ENCODE measurements at places on chromosomes 16 and 17. TPM values are rescaled to one million over a fixed set of nuclear protein-coding genes. Genes with fewer than 3 reads are reported as not detected.

KRT20 gene
- not detected for total RNA-seq

KRTAP4-7 gene
- not detected for total RNA-seq

YPEL2 gene
- 6.9 TPM for total RNA-seq

HOXB6 gene
- total RNA-seq: not detected

CHRNE gene
- 0.59 TPM for total RNA-seq

- peaks cover 4% of the 10 kb centered on the region for H3K36me3 ChIP-seq
- H3K4me1 ChIP-seq: peaks cover 11% of the 10 kb centered on the region
- peak; percentile 48 for DNase-seq
- H3K27ac ChIP-seq: peak overlapping the region; percentile 94
Measured at GRCh38 chr17:31095236-31096105, 694 bp downstream of the NF1 start.

DNA sequence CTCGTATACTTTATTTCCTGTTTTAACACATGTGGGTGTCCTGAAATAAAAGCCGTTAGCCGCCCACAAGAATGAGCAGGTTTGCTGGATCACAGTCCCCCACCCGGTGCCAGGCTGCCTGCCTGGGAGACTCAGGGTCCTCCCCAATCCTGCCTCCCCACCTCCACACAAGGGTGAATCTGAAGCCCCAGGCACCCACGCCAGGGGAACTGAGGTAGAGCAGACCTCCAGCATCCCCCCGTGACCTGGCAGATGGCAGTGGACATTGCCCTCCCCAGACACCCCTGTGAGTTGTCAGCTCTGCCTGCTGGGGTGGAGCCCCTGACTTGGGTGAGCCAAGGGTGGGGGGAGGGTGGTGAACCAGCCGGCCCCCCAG is 114.8 kb downstream of the METRNL start:
- H3K4me1 ChIP-seq: peaks cover 20% of the 10 kb centered on the region

GRCh38 chr16:56824331-56824730 is 40.7 kb upstream of the SLC12A3 start:
- H3K27me3 ChIP-seq: no peaks in the 10 kb centered on the region
- no peak overlapping the region for H3K27ac ChIP-seq
- H3K4me3 ChIP-seq: no peak overlapping the region
- peaks cover 31% of the 10 kb centered on the region for H3K36me3 ChIP-seq
- no peaks in the 10 kb centered on the region for H3K4me1 ChIP-seq

DNA sequence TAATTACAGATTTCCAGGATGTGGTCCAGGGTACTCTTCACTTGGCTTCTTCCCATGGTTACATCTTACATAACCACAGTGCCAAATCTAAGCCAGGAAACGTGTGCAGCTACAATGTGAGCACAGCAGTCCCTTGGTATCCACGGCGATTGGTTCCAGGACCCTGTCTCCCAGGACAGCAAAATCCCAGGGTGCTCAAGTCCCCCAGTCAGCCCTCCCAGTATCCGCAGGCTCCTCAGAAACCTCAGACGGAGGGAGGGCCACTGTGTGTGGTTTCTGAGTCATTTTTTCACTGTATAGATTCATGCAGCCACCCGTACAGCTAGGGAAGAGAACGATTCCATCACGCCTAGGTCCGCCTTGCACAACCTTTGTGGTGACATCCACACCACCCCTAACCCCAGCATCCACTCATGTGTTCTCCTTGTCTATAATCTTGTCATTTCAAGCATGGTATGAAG is 11.1 kb upstream of the ATP2C2 start:
- H3K36me3 ChIP-seq: no peaks in the 10 kb centered on the region
- H3K4me1 ChIP-seq: peaks cover 28% of the 10 kb centered on the region
- peak; percentile 56 for DNase-seq

DNA sequence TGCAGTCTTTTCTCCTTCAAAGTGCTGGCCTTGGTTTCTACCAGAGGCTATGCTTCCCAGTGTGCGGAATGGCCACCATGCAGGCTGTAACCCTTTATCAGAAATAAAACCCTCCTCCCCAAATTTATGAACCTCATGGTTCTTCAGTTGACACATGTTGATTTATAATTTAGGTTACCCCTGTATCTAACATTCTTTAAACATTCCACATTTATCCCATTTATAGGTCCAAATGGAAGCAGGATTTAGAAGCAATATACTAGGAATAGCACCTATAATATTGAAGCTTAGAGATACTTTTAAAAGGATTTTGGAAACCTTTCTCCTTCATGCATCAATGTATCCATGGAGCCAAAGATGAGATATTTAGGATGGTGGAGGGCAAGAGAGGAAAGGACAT is 438.8 kb upstream of the C16orf82 start:
- DNase-seq: no peak
- H3K4me1 ChIP-seq: peaks cover 6% of the 10 kb centered on the region
- peaks cover 20% of the 10 kb centered on the region for H3K27me3 ChIP-seq
- H3K36me3 ChIP-seq: peaks cover 5% of the 10 kb centered on the region
- H3K4me3 ChIP-seq: no peak overlapping the region
- H3K27ac ChIP-seq: no peak overlapping the region

DNA sequence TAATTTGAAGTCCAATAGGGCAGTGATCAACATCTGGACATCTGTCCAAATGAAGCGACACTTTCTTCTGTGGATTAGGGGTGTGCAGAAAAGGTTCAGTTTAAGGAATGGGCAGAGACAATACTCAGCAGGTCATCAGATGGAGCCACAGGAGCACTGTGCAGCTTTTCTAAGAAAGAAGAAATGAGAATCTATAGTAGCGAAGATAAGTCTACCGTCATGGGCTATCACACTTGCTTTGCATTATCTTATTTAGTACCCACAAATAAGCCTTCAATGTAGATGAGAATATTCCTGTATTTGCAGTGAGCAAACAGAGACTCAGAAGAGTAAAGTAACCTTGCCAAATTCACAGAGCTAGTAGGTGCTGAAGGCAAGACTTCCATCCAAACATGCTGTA is 412.0 kb upstream of the GOT2 start:
- H3K36me3 ChIP-seq: no peaks in the 10 kb centered on the region
- H3K4me3 ChIP-seq: no peak overlapping the region
- H3K4me1 ChIP-seq: no peaks in the 10 kb centered on the region
- DNase-seq: no peak
- H3K27me3 ChIP-seq: no peaks in the 10 kb centered on the region
- H3K27ac ChIP-seq: no peak overlapping the region

DNA sequence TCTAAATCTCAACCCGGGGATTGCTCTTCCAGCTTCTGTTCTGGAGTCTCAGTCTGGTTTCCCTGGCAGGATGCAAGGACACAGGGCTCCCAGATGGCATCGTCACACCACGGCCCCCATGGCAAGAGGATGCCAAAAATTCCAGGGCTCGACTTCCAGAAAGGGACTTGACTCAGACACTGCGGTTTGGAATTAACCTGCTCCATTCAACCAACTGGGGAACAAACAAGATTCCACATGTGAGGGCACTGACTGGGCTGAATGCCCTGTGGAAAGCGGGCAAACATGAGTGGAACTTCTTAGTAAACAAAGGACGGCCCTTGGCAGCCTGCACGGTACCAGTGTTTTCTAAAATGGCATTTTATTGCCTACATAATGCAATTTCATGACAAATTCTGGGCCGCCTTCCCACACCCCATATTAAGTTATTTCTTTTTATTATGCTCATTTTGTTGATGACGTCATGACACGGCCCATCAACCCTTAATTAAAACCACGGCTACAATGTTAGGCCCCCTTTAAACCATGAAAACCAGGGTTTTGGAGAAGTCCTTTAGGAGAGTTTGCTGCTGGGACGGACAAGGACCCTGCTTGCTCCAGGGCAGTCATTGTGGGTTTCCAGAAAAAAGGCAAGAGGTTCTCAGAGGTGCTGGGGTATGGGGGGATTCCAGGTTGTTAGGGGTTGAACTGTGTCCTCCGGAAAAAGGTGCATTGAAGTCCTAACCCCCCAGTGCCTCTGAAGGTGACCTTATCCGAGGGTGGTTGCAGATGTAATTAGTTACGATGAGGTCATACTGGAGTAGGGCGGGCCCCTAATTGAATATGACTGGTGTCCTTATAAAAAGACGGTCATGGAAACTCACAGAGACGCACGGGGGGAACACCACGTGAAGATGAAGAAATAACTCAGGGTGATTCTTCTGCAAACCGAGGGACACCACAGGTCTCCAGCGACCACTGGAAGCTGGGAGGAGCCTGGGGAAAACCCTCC is 205.6 kb downstream of the FOXL1 start:
- no peak overlapping the region for H3K27ac ChIP-seq
- H3K4me3 ChIP-seq: no peak overlapping the region

- no peaks in the 10 kb centered on the region for H3K36me3 ChIP-seq
- H3K27me3 ChIP-seq: peaks cover 26% of the 10 kb centered on the region
- H3K4me1 ChIP-seq: no peaks in the 10 kb centered on the region
- no peak for DNase-seq
Measured at GRCh38 chr17:62343764-62344270, 36.5 kb upstream of the EFCAB3 start.

- no peaks in the 10 kb centered on the region for H3K4me1 ChIP-seq
- H3K27me3 ChIP-seq: no peaks in the 10 kb centered on the region
- DNase-seq: no peak
- no peak overlapping the region for H3K4me3 ChIP-seq
- H3K36me3 ChIP-seq: peaks cover 13% of the 10 kb centered on the region
Measured at GRCh38 chr16:53282975-53283946, 151.0 kb upstream of the RBL2 start.

- H3K36me3 ChIP-seq: no peaks in the 10 kb centered on the region
- DNase-seq: no peak
- H3K4me3 ChIP-seq: no peak overlapping the region
- H3K4me1 ChIP-seq: no peaks in the 10 kb centered on the region
- H3K27me3 ChIP-seq: no peaks in the 10 kb centered on the region
Measured at GRCh38 chr16:79895053-79895916, 294.7 kb upstream of the MAF start.

DNA sequence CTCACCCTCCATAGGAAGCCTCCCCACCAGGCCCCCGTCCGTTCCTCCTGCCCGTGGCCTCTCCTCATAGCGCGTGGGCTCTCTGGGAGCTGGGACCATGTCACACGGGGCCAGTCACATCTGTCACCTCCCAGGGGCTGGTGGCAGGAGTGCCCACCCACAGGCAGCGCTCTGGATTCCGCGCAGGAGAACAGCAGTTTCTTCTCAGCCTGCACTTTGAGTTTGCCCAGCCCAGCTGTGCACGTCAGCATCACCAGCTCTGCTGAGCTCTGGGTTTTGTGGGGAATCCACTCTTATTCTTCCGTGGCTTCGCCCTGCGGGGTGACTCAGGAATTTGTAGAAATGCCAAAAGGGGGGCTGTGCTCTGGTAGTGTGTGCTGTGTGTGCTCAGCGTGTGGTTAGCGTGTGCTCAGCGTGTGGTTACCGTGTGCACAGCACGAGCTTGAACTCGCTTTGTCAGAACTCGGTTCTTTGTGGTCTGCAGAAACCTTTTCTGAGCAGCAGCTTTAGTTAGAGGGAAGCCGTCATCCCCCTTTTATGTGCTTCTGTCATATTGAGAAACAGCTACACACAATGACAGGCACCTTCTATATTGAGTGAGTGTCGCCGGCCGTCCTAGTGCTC is 3.2 kb downstream of the ACSF3 start:
- peaks cover 42% of the 10 kb centered on the region for H3K36me3 ChIP-seq
- peak; percentile 84 for DNase-seq
- H3K4me3 ChIP-seq: peak overlapping the region; percentile 98
- no peaks in the 10 kb centered on the region for H3K27me3 ChIP-seq

DNA sequence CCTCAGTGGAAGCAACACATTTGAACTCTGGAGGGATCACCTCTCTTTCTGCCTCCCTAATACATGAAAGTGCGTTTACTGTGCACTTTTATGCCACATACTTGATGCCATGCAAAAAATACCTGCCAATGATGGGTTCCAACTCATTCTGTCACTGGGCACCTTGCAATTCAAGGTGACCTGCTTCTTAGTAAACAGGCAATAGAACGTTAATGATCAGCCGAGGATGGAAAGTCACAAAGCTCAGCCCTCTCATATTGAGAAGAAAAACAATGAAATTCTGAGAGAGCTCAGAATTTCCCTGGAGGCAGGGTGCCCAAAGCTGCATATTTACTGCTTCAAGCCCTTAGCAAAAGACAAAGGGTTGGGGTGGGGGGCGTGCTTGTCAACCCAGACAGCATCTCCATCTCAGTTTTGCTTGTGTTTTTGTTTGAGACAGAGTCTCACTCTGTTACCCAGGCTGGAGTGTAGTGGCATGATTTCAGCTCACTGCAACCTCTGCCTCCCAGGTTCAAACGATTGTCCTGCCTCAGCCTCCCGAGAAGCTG is 23.2 kb downstream of the LITAF start:
- no peak overlapping the region for H3K4me3 ChIP-seq
- peak; percentile 42 for DNase-seq
- peak overlapping the region; percentile 80 for H3K27ac ChIP-seq
- H3K36me3 ChIP-seq: peaks cover 27% of the 10 kb centered on the region
- H3K27me3 ChIP-seq: no peaks in the 10 kb centered on the region

- no peak overlapping the region for H3K4me3 ChIP-seq
- peaks cover 4% of the 10 kb centered on the region for H3K36me3 ChIP-seq
- peak; percentile 40 for DNase-seq
- H3K4me1 ChIP-seq: peaks cover 13% of the 10 kb centered on the region
- no peaks in the 10 kb centered on the region for H3K27me3 ChIP-seq
Measured at GRCh38 chr17:58991718-58992331, 114.9 kb downstream of the TRIM37 start.

GRCh38 chr16:15913046-15913698 is 24.8 kb upstream of the CEP20 start:
- no peaks in the 10 kb centered on the region for H3K36me3 ChIP-seq
- DNase-seq: no peak
- H3K4me1 ChIP-seq: peaks cover 13% of the 10 kb centered on the region
- no peak overlapping the region for H3K4me3 ChIP-seq
- H3K27ac ChIP-seq: peak overlapping the region; percentile 55
- H3K27me3 ChIP-seq: no peaks in the 10 kb centered on the region

- H3K4me1 ChIP-seq: no peaks in the 10 kb centered on the region
- no peak overlapping the region for H3K4me3 ChIP-seq
- no peaks in the 10 kb centered on the region for H3K27me3 ChIP-seq
- no peak overlapping the region for H3K27ac ChIP-seq
- peak; percentile 14 for DNase-seq
Measured at GRCh38 chr17:22507823-22508222, 815.5 kb downstream of the KCNJ18 start.

DNA sequence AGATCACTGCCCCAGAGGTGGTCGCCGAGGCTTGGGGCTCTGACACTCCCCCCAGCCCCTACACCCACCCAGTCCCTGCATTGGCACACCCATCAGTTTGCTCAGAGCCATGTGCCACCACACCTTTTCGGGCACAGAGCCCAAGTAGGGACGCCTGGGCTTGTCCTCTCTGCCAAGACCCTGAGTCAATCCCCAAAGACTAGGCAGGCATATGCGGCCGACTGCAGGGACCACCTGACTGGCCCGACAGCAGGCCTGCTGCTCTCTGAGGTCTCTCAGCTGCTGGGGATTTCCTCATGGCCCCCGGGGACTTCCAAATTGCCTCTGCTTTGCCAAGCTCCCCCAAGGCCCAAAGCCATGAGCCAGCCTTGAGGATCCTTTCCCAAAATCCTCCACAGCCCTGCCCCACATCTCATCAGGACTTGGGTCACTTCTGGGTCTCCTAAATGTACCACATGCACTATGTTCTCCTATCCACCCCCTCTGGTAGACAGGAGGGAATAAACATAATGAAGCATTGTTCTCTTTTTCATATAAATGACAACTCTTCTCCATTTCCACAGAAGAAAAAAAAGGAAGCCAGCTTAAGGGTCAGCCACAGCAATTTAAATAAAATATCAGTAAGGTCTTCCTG is 30.6 kb downstream of the MYO18A start:
- H3K4me3 ChIP-seq: peak overlapping the region; percentile 53
- DNase-seq: no peak
- peak overlapping the region; percentile 82 for H3K27ac ChIP-seq
- no peaks in the 10 kb centered on the region for H3K27me3 ChIP-seq
- no peaks in the 10 kb centered on the region for H3K36me3 ChIP-seq

GRCh38 chr16:3541527-3542155 is 35.6 kb downstream of the NLRC3 start:
- no peaks in the 10 kb centered on the region for H3K4me1 ChIP-seq
- H3K27ac ChIP-seq: peak overlapping the region; percentile 5
- no peak overlapping the region for H3K4me3 ChIP-seq
- H3K36me3 ChIP-seq: peaks cover 13% of the 10 kb centered on the region
- no peak for DNase-seq
